ENCODE measurements at places on chromosomes 7 and 10. TPM values are rescaled to one million over a fixed set of nuclear protein-coding genes. Genes with fewer than 3 reads are reported as not detected.

Gene OR13A1
- not detected for total RNA-seq

Gene CLEC5A
- not detected for total RNA-seq

Gene PNLIPRP1
- not detected for total RNA-seq

Gene GRB10
- total RNA-seq = 64.1 TPM

Gene SLC16A12
- total RNA-seq = under 0.01 TPM

Gene CADPS2
- 40.8 TPM for total RNA-seq

Gene DGKB
- 0.26 TPM for total RNA-seq

Gene AGR2
- not detected for total RNA-seq

Gene C10orf62
- total RNA-seq = not detected

Gene AKR1D1
- not detected for total RNA-seq

Gene MIOS
- total RNA-seq = 34.9 TPM

Gene ATP5MK
- 148 TPM for total RNA-seq

Gene CALHM3
- total RNA-seq = not detected

Gene CRTAC1
- not detected for total RNA-seq

Gene PUS7
- total RNA-seq = 8.8 TPM

Gene LMTK2
- total RNA-seq = 6.9 TPM

Gene ADCYAP1R1
- not detected for total RNA-seq

Gene TMEM209
- total RNA-seq = 9.5 TPM

GRCh38 chr7:21898265-21898930 lies 47.3 kb downstream of the CDCA7L start:
- no peak for DNase-seq

DNA sequence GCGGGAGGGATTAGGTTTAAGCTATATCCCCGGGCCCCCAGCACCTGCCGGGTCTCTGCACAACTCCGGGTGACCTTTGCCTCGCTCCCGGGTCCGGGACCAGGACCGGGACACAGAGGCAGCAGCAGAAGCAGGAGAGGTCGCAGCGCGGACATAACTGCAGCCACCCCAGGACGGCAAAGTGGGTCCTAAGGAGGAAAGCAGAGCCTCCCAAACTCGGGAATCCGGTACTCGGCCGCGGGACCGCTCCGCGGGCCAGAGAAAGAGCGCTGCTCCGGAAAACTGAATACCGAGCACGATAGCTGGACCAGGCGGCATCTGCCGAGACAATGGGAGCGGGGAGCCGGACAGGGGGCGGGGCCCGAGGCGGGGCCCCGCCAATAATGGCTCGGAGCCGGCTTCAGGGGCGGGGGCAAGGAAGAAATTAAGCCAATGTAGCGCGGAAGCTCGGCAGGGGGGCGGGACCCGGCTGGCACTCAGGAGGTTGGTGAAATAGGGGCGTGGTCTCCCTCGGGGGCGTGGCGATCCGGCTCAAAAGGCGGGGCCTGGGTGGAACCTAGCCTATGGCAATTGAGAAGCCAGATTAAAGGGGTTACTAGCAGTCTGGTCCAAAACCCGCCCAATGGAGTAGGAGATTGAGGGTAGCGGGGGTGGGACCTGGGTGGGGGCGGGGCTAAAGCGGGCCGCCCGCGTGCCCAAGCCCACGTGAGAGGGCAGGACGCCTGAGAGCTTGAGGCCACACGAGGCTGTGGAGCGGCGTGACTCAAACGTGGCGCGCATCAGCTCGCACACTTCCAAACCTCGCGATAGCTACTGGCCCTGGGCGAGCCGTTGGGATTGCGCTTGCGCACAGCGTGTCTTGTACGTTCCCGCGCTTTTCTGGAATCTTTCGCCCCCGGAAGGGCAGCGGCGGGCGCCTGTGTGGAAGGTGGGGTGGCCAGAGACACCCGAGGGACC lies at the start of the genes GPC2 and STAG3:
Gene GPC2, minus strand, starts transcription at position 337 of the 957 bp plus-strand sequence. Its CDS starts 182 bp downstream, at position 155.
Gene STAG3, plus strand, starts transcription at position 874 of the 957 bp plus-strand sequence. CDS start 2,639 bp downstream, outside the sequence.
- DNase-seq = peak; percentile 96

- DNase-seq = no peak
These were observed 52.6 kb downstream of the RASGEF1A start for GRCh38 chr10:43214071-43214955.

DNA sequence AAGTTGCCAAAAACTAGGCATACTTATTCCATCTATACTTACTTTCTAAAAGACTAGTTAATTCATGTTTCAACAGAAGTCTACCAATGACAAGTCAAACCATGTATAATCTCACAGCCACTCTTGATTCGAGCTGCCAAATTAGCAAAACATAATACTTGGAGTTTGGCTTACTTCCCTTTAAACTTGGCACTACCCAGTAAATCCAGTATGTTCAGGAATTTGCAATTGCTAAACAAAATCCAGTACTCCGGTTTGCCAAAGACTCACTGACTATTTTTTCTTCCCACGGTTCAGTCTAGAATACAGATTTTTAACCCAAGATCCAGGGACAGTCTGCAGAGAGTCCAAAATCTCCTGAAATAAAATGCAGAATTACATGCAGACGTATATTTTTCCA lies 4.6 kb downstream of the OAT start:
- peak; percentile 54 for DNase-seq

DNA sequence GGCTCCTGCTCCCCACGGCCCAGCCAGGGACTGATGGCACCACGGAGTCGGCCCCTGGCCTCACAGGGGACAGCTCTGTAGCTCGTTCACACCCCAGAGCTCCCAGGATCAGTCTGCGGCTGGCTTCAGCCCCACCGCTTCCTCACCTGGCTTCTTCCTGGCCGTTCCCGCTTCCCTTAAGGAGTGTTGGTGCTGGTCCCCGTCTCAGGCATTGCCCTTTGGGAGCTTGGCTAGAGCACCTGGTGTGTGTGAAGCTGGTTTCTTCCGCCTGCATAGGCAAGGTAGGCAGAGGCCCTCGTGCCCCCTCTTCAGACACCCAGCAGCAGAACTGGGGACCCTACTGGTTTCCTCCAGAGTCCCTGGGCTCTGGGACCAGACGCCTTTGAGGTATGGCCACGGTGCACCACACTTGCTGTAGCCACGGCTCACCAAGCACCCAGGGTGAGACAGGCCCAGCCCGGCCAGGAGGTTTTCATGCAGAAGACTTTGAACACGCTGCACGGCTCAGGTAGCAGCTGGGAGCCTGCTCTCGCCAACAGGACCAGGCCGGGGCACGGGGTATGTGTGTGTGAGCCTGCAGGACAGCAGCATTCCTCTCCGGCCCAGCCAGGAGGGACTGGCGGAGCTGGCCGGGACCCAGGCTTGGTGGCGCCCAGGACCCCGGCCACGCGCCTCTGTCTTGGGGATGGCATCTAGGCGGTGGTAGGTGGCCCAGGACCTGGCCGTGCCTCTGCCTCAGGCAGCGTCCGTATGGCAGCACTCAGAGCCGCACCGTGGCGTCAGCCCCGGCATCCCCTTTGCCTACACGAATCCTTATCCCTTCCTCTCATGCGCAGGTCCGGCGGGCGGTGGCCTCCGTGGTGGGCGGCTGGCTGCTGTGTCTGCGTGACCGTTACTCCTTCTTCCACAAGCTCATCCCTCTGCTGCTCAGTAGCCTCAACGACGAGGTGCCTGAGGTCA lies 13.2 kb upstream of the PRKAR1B start:
- no peak for DNase-seq

GRCh38 chr7:81628951-81629350 lies 140.9 kb downstream of the HGF start:
- DNase-seq = no peak

GRCh38 chr10:129049501-129049900 lies 417.5 kb upstream of the MGMT start:
- no peak for DNase-seq

DNA sequence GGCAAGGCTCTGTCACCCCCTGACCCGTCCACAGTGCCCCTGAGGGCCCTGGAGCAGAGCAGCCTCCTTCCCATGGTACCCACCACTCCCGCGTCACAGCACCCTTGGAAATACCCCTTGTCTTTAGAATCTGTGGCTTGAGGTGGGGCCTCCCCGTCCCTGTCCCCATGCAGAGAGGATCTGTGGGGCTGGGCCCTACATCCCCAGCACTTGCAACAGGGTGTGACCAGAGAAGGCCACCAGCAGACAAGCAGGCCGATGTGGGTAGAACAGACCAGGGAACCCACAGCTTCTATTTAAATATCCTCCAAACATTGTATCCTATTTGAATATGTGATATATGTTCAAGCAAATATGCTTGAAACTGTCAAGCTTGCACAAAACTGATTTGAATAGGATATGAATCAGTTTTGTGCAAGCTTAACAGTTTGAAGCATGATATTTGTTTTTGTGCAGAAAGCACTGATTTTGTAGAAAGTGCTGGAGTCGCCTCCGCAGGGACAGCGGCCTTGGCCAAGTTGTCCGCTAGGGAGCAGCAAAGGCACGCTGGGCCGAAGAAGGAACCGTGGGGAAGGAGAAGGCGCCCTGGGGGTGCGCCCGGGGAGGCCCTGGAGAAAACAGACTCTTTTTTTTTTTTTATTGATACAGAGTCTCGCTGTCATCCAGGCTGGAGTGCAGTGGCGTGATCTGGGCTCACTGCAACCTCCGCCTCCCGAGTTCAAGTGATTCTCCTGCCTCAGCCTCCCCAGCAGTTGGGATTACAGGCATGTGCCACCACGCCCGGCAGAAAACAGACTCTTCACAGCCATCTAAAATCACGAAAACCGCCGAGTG lies 2.2 kb downstream of the CFAP46 start:
- peak; percentile 56 for DNase-seq

GRCh38 chr7:91228927-91229558 lies 35.2 kb upstream of the FZD1 start:
- no peak for DNase-seq

GRCh38 chr7:105673367-105674084 lies 92.2 kb upstream of the EFCAB10 start:
- DNase-seq = peak; percentile 13

- DNase-seq = no peak
These were observed 97.7 kb downstream of the PARD3 start for GRCh38 chr10:34717429-34717828.

- DNase-seq = peak; percentile 62
These were observed 263.4 kb downstream of the BICC1 start for GRCh38 chr10:58775960-58776567.

- DNase-seq = no peak
These were observed 3.3 kb upstream of the CNNM2 start for GRCh38 chr10:102914781-102915180.

DNA sequence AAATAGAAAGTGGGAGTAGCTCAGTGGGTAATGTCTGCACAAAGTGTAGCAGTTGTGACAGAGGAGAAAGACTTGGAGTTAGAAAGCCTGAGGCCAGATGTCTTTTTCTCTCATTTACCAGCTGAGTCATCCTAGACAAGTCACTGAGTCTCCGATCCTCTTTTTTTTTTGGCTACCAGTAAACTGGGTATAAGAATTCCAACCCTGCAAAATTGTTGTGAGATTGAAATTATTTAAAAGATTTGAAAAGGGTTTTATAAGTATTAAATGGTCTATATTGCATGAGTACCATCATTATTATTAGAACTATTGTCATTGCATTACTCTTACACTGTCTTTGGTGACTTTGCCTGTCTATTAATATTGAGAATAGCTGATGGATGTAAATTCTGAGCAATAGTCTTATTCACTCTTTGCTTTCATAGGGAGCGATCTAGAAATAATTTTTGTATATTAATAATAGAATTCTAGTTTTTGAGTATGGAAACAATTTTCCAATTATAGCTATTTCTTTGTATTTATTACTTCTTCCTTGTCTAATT lies 74.0 kb downstream of the ARID5B start:
- DNase-seq = peak; percentile 85

GRCh38 chr7:151248346-151249033 lies at the start of gene SMARCD3:
Gene SMARCD3, minus strand, starts transcription at chr7:151248694. Its CDS starts 132 bp downstream, at chr7:151248562.
- peak; percentile 60 for DNase-seq

DNA sequence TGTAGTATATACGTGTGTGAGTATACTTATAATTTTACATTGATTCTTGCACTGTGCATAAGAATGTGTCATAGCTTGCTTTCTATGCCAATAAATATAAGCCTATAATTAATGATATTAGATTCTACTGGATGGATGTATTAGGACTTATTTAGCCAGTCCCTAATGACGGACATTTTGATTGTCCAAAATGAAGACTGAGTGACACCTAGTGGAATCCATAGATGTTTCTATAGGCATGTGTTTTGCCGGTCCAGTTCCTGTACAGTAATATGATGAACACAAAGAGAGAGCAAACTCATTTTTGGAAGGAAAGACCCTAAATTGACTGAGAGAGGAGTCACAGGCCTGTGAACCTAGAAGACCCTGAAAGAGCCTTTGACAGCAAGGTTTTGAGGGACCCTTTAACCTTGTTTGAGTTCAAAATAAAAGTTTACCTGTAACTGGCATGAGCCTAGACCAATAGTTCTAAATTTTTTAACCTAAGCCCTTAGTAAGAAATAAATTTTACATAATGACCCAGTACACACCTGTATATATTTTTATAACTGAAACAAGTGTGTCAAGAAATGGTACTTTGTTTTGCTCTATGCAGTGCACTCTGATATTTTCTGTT lies 42.4 kb upstream of the AGBL3 start:
- no peak for DNase-seq

DNA sequence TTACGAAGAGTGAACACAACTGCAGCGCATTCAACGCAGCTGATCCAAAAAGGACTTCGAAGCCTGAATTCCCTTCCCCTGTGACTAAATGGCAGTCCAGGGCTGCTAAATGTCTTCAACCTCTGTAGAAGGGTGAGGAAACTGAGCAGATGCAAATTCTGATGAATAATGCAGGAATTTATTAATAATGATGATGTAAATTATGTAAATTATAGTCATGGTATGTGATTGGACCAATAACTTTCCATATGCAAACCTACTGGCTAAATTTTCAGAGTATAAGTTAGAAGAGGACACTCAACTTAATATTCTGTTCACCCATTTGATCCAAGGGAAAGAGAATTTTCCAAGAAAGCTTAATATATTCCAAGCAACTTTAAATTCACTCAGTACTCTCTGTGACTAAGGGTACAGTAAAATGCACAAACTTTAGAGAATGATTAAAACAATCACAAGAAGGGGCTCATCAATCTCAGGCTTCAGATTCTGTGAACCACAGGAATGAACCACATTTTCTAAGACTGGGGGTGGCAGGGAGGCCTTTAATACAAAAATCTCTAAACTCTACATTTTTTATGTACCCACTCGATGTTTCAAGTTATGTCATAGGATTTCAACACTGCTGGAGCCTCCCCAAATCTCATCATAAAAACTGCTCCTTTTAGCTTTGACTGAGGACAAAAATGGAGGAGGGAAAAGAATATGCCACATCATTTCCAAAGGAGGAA lies 3.5 kb downstream of the FGFR2 start:
- no peak for DNase-seq

DNA sequence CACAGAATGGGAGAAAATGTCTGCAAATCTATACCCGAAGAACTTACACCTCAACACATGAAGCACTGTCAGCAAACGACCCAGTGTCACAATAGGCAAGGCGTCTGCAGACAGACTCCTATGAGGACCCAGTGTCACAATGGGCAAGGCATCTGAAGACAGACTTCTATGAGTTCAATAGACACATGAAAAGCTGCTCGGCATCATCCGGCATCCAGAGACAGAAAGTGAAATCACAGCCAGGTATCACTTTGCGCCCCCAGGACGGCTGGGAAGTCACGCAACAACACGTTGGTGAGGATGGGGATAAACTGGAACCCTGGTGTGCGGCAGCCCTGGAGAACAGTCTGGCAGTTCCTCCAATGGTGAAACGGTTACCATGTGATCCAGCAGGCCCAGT lies 273.2 kb downstream of the ELFN1 start:
- no peak for DNase-seq

DNA sequence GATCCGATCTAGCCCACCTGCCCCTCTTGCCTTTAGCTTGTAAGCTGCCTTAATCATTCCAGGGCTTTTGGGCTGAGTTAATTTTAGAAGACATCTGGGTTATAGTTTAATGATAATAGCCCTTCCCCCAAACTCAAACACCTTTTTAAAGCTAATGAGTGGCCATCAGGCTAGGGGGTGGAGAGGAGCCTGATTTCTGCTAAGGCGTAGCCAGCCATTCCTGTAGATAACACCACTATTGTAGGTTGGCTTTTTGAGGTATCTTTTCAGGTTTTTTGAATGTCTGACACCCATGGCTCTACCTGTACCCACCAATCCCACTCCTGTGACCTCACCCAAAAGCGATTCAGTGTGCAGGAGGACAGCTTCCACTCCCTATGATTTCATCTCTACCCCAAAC lies 7.6 kb upstream of the SYPL1 start:
- DNase-seq = no peak
